Activated naive CD8-positive, alpha-beta T cell treated with anti-CD3 and anti-CD28 coated beads, Interleukin-2, amount 10 ng/mL, durations not matched to agents 7 days and 5 days (primary cell): ENCODE measurements at places on chromosomes 4 and X. TPM values are rescaled to one million over a fixed set of nuclear protein-coding genes. Genes with fewer than 3 reads are reported as not detected.

DNA sequence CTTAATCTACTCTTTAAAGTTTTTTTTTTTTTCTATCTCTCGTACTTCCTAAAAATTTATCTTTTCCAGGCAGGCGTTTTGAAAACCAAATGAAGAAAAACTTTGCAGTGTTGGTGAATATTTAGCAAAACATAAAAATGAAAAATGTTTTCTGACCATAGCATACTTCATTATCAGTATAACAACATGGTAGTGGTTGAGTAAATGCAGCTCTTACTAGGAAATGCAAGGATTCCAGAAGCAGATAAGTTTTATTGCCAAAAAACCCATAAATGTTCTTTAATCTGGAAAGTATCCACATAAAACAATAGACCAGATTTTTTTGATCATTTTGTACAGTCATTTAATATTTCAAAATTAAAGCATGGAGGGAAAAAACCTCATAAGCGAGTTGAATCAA is 136.9 kb upstream of the GUCY1A1 start:
- no peak overlapping the region for H3K4me3 ChIP-seq
- H3K4me1 ChIP-seq: no peaks in the 10 kb centered on the region
- no peak for DNase-seq
- no peaks in the 10 kb centered on the region for H3K36me3 ChIP-seq

GRCh38 chrX:45614853-45615252 is 414.2 kb upstream of the DIPK2B start:
- H3K4me3 ChIP-seq: no peak overlapping the region
- H3K27me3 ChIP-seq: peaks cover 5% of the 10 kb centered on the region
- no peaks in the 10 kb centered on the region for H3K36me3 ChIP-seq
- no peaks in the 10 kb centered on the region for H3K4me1 ChIP-seq

- no peak overlapping the region for H3K27ac ChIP-seq
- peaks cover 43% of the 10 kb centered on the region for H3K36me3 ChIP-seq
- H3K27me3 ChIP-seq: no peaks in the 10 kb centered on the region
- peaks cover 14% of the 10 kb centered on the region for H3K4me1 ChIP-seq
- DNase-seq: no peak
These were observed 84.6 kb downstream of the TSPAN5 start for GRCh38 chr4:98573791-98574190.

HTN1 gene
- total RNA-seq: not detected

GRCh38 chrX:49312176-49312575 is 8.7 kb downstream of the GAGE10 start:
- no peaks in the 10 kb centered on the region for H3K27me3 ChIP-seq
- H3K4me1 ChIP-seq: peaks cover 17% of the 10 kb centered on the region
- peaks cover 2% of the 10 kb centered on the region for H3K36me3 ChIP-seq
- no peak overlapping the region for H3K4me3 ChIP-seq

TEX13B gene
- not detected for total RNA-seq

- DNase-seq: no peak
- no peaks in the 10 kb centered on the region for H3K27me3 ChIP-seq
- H3K4me3 ChIP-seq: no peak overlapping the region
- H3K4me1 ChIP-seq: no peaks in the 10 kb centered on the region
- no peaks in the 10 kb centered on the region for H3K36me3 ChIP-seq
These were observed 108.3 kb upstream of the KLHL4 start for GRCh38 chrX:87409113-87409841.

GRCh38 chr4:162847945-162848549 is 318.6 kb downstream of the NAF1 start:
- no peak for DNase-seq
- no peak overlapping the region for H3K4me3 ChIP-seq
- H3K27me3 ChIP-seq: no peaks in the 10 kb centered on the region
- no peaks in the 10 kb centered on the region for H3K4me1 ChIP-seq

NSG1 gene
- 39.7 TPM for total RNA-seq

- H3K36me3 ChIP-seq: no peaks in the 10 kb centered on the region
- H3K4me3 ChIP-seq: no peak overlapping the region
- H3K27ac ChIP-seq: no peak overlapping the region
- H3K27me3 ChIP-seq: no peaks in the 10 kb centered on the region
These were observed 187.6 kb downstream of the GUCY2F start for GRCh38 chrX:109294097-109294814.

- no peak for DNase-seq
- H3K27ac ChIP-seq: no peak overlapping the region
- no peak overlapping the region for H3K4me3 ChIP-seq
These were observed 134.3 kb upstream of the FGF13 start for GRCh38 chrX:138845786-138846185.

GRCh38 chr4:26931966-26932365 is 71.3 kb downstream of the STIM2 start:
- peaks cover 23% of the 10 kb centered on the region for H3K36me3 ChIP-seq
- DNase-seq: no peak
- H3K4me1 ChIP-seq: peaks cover 20% of the 10 kb centered on the region
- H3K4me3 ChIP-seq: no peak overlapping the region

PFKFB1 gene
- 0.44 TPM for total RNA-seq

DNA sequence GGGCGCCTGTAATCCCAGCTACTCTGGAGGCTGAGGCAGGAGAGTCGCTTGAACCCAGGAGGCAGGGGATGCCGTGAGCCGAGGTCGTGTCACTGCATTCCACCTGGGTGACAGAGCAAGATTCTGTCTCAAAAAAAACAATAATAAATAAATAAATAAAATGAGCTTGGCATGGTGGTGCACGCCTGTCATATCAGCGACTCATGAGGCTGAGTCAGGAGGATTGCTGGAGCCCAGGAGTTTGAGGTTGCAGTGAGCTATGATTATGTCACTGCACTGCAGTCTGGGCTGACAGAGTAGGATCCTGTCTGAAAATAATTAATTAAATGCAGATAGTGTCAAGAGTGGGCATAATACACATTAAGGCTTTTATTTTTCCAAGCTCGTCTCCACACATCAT is 77.5 kb downstream of the DHRSX start:
- H3K36me3 ChIP-seq: peaks cover 39% of the 10 kb centered on the region
- no peaks in the 10 kb centered on the region for H3K27me3 ChIP-seq
- H3K4me1 ChIP-seq: no peaks in the 10 kb centered on the region
- no peak overlapping the region for H3K27ac ChIP-seq
- no peak overlapping the region for H3K4me3 ChIP-seq

FGA gene
- total RNA-seq: not detected
